ENCODE measurements at places on chromosomes 11 and 22.

DNA sequence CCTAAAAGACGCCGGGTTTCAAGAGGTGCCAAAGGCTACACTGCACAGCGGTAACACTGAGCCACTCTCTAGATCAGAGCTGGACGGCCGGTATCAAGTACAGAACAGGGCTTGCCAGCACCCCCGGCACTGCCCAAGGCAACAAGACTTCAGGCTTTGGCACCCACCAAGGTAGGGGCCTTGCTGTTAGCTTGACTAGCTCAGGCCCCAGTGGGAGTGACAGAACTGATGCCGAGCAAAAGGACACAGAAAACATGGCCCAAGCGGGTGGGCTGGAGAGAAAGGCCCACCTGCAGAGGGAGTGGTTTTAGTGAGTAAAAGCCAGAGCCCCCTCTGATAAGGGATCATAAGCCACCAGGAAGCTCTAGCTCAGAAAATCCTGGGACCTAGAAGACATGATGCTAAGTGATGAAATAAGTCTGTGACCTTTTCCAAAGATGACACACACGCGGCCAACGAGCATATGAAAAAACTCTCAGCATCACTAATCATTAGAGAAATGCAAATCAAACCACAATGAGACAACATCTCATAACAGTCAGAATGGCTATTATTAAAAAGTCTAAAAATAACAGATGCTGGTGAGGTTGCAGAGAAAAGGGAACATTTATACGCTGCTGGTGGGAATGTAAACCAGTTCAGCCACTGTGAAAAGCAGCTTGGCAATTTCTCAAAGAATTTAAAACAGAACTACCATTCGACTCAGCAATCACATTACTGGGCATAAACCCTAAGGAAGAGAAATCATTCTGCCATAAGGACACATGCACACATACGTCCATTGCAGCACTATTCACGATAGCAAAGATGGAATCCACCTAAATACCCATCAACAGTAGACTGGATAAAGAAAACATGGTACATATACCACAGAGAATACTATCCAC is 12.9 kb downstream of the EHD1 start:
- DNase-seq, result no peak

DNA sequence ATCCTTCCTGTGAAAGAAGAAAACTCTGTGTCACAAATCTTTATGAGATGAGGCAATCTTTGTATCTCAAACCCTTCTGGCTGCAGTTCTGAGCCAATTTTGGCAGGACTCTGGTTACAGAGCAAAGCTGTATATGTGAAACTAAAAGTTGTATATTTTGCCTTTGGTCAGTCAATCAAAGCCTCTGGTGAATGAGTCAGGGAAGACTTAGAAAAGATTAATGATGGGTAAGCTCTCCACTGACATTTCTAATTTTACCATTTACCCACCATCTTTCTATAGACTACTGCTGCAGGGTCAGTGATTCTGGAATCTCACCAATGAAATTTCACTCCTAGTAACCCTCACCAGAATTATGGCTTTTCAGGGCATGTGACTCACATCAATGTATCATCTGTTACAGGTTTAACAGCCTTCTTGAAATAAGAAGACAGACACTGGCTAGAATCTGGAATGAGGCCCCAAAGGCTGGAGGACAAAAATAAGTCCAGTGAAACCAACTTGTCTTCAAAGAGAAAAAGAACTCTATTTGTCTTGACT is 43.3 kb downstream of the USP35 start:
- no peak for DNase-seq

DNA sequence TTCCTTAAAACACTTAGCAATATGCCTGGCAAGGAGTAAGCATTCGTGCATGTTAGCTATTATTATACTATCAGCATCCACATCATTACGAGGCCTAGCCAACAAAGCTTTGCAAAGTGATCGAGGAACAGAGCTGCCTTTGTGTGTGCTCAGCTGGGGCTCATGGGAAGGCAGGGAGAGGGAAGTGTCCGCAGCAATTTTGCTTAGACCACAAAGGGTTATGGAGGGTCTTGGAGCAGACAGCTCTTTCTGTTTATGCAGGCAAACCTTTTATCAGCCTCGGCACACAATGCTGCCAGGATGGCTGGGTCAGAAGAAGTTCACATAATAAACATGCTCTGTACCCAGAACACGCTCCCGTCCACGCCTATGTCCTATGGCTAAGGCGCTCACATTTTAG is 10.9 kb upstream of the DKK3 start:
- no peak for DNase-seq

DNA sequence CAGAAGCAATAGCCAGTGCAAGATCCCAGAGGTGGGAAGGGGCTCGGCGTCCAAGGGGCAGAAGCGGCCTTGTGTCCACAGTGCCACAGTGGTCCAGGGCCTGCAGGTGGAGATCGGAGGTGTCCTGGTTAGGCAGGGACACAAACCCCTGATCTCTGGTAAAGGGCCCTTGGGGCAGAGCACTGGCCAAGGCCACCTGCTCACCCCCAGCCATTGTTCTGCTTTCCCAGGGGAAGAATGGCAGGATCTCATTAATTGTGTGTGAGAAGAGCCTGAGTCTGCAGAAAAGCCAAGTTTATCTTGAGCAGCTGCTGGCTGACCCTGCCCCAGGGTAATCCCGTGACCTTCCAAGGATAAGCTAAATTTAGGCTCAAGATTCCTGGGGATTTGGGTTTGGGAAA is 3.1 kb upstream of the CLDN5 start:
- no peak for DNase-seq

DNA sequence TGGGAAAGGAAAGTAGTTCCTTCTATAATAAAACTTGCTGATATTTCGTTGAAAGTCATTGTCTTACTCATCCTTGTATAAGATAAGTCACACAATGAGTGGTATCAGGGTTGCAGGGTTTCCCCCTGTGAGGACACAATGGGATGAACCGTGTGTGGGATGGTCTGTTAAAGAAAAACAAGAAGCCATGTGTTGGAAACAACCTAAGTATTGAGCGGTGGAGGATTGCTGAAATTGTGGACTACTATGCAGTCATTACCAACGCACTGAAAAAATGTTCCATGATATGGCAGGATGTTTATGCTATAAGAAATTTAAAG is 28.6 kb downstream of the PTPRJ start:
- DNase-seq, result peak; percentile 40

DNA sequence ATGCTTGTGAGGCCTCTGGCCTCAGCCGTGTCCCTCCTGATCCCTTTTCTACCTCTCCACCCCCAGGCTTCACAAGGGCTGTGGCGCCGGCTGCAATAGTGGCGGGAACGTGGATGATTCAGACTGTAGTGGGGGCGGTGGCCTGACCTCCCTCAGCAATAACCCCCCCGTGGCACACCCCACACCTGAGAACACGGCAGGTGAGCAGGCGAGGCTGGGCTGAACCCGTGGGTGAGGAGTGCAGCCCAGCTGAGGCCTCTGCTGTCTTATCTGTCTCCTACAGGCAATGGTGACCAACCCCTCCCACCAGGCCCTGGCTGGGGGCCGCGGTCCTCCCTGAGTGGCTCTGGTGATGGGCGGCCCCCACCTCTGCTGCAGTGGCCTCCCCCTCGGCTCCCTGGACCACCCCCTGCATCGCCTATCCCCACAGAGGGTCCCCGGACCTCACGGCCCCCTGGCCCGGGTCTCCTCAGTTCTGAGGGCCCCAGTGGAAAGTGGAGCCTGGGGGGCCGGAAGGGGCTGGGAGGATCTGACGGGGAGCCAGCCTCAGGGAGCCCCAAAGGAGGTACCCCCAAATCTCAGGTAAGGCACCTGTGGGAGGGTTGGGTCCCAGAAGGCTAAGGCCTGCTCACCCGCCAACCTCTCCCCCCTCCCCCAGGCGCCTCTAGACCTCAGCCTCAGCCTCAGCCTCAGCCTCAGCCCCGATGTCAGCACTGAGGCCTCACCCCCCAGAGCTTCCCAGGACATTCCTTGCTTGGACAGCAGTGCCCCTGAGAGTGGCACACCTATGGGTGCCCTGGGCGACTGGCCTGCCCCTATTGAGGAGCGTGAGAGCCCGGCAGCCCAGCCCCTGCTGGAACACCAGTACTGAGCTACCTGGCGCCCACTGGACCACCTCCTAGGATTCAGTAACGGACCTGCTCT is 1.5 kb upstream of the SIPA1 start:
- DNase-seq, result no peak

DNA sequence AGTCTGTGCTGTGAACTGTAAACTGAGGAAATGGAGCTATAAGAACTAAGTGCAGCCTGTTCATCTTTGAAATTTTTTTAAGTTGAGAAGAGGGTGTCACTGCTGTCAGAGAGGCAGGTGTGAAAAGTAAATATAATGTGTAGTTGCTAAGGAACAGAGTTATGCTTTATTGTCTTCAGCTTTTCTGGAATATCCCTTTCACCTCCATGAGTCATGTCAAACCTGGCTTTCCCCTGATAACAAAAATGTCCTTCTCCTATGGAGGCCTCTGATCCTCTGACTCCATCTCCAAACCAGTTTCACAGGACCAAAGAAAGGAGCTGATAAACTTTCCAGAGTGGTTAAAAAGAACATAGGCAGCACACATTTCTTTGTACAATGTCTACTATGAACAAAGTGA is 12.8 kb upstream of the MUC15 start:
- DNase-seq, result no peak

GRCh38 chr22:22770280-22770871 is 117.2 kb upstream of the IGLL5 start:
- peak; percentile 48 for DNase-seq

- peak; percentile 71 for DNase-seq
These were observed 26.9 kb upstream of the CD82 start for GRCh38 chr11:44538375-44539054.

DNA sequence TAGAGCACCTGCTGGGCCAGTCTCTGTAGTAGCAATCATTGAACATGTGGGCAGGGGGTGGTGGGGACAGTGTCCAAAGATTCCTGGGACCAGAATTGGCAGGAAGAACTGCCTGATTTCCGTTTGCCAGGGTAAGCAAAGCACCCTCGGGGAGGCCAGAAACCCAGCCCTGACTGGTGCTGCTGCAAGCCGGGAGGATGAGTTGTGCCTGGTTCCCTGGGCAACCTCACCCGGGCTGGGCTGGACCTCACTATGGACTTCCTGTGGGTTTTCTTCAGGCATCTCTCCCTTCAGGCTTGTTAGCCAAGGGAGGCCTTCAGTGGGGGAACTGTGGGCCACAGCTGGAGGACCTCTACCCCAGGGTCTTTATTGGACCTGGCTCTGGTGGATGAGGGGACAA is 8.0 kb upstream of the POU2F3 start:
- DNase-seq, result no peak

DNA sequence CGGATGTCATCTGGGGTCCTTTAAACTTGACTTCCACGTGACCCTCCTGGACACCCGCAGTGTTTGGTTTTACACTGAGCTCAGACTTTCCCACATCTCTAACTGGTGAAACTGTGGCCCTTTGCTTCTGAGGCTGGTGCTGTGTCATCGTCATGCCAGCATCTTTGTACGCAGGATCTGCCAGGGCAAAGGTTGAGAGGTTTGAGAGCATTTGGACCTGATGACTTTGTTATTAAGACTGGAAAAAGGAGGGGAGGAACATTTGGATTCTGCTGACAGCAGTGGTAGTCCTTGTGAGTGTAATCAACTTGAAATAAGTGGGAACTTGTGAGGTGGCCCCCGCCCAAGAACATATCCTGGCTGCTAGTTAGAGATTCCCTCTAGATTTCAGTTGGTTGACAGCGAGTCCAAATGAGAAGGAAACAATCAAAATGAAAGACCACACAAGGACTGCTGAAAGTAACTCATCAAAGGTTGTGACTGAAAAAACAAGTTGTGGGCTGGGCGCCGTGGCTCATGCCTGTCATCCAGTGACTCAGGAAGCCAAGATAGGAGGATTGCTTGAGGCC is 102.5 kb downstream of the KIAA1671 start:
- DNase-seq, result no peak

- no peak for DNase-seq
These were observed 146.1 kb downstream of the OR4C45 start for GRCh38 chr11:50178737-50179136.

DNA sequence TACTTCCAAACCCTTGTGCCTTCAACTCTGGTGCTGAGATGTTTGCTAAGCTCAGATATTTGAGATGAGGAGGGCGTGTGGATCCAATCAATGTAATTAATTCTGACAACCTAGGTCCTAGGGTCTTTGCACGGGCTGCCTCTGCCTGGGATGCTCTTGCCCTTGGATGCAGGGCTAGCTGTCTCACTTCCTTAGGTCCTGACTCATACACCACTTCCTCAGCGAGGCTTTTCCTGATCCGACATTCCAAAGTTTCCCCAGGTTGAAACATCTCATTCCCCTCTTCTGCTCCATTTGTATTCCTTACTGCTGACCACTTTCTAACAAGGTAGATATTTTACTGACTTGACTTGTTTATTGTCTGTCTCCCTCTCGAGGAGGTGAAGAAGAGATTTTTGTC is 43.0 kb upstream of the NTM start:
- no peak for DNase-seq

DNA sequence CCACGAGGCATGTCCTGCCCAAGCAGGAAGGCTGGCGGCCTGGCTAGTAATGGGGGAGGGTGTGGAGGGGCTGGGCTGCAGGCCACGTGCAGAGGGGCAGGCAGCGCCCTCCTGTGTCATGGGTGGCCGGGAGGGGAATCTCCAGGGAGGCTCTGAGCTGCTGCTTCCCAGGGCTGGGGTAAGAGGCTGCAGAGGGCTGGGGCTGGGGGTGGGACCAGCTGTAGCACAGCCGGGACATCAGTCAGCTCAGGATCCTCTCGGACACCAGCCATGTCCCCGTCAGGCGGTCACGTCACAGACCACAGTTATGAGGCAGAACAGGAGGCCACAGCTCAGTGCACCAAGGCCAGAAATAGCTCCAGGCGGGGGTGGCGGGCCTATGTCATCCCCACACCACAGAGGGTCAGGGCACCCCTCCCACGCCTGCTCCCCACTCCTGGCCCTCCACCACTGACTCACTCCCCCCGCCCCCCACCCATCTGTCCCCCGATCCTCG is 21.1 kb downstream of the RTN4R start:
- DNase-seq, result no peak

DNA sequence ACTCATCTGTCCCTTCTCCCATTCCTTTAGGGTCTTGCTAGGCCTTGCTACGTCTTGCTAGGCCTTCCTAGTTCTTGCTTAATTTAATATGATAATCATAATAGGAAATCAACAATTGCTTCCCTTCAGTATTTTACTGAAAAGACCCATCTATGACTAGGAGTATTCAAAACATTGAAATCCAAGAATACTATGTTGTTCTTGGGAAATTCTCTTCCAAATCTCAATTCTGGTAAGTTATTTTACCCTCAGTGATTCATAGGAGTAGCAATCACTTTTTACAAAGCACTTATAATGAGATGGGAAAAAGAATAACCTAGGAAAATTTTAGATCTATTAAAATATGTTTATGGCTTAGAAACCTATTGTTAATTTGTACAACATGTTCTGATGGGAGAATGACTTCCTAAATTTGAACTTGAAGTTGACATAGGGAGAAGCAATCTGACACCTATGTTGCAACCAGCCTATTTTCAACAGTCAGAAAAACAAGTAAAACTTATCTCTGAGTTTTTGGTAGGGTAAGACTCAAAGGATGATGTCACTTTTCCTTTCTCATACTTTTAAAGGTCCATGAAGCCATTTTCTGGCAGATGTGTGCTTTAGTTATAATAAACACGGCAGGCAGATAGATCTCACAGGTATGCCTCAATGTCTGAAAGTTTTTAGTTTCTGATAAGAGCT is 29.5 kb upstream of the HIPK3 start:
- no peak for DNase-seq

GRCh38 chr11:88363648-88364065 is 26.1 kb upstream of the CTSC start:
- DNase-seq, result no peak

GRCh38 chr11:16286095-16286494 is 70.3 kb downstream of the SOX6 start:
- DNase-seq, result no peak

GRCh38 chr11:119706029-119706428 is 23.0 kb downstream of the NECTIN1 start:
- no peak for DNase-seq

- no peak for DNase-seq
These were observed 13.2 kb downstream of the POLA2 start for GRCh38 chr11:65274735-65275682.
